Iris pigment epithelial cell (primary cell): ENCODE measurements at places on chromosomes 12 and 14.

DNA sequence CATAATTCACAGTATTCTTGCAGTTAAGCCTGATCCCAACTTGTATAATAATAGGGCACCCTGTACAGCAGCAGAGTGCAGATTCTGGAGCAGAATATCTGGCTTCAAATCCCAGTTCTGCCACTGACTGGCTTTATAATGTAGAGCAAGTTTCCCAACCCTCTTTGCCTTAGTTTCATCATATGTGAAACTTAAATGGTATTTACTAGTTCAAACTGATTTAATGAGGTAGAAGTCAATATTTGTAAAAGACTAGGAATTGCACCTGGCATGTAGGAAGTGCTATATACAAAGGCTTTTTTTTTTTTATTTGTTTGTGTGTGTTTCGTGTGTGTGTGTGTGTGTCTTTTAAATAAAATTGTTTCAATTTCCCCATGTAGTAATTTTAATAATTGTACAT, 125.9 kb downstream of the CCER1 start:
- no peak for DNase-seq

DNA sequence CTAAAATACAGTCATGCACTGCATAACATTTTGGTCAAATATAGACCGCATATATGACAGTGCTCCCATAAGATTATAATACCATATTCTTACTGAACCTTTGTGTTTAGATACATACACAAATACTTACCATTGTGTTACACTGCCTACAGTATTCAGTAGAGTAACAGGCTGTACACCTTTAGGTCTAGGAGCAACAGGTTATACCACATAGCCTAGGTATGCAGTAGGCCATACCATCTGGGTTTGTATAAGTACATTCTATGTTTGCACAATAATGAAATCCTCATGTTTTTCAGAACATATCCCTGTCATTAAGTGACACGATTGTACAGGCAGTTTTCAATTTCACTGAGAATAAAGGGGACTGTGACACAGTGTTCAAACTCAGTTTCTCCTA, 22.3 kb downstream of the KDM5A start:
- no peak for DNase-seq

GRCh38 chr14:41349289-41349910, 257.3 kb upstream of the LRFN5 start:
- no peak for DNase-seq

DNA sequence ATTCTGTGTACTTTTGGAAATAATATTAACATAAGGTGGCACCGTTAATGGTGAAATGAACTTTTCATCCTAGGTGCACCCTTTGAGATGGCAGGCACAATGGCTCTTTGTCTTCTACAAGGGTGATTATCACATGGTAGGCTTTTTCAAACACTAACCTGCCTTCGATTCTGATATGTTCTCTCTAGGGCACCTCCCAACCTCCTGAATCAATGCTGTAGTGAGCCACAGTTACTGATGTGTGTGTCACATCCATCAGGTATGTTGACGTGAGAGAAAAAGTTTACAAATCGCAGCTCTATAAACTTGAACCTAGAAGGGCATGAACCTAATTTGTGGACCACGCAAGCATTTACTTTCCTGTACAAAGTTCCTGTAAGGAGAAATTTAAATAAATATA, 25.4 kb downstream of the PDE3A start:
- no peak for DNase-seq

GRCh38 chr14:99802301-99803105, 9.3 kb downstream of the EML1 start:
- DNase-seq, result no peak
